Activated T-helper 1 cell treated with anti-CD3 and anti-CD28 coated beads, Interleukin-12 subunit alpha, Interleukin-12 subunit beta, Interleukin-2, Interleukin-4 antibody, amounts not matched to agents 30 ng/mL and 10 ng/mL and 1 ng/mL, durations not matched to agents 14 hours and 24 hours and 36 hours (primary cell): ENCODE measurements at places on chromosomes 7 and 10. TPM values are rescaled to one million over a fixed set of nuclear protein-coding genes. Genes with fewer than 3 reads are reported as not detected.

The ANKRD22 gene
- total RNA-seq, result 0.16 TPM in 1 of 2 replicates, not detected in the other

DNA sequence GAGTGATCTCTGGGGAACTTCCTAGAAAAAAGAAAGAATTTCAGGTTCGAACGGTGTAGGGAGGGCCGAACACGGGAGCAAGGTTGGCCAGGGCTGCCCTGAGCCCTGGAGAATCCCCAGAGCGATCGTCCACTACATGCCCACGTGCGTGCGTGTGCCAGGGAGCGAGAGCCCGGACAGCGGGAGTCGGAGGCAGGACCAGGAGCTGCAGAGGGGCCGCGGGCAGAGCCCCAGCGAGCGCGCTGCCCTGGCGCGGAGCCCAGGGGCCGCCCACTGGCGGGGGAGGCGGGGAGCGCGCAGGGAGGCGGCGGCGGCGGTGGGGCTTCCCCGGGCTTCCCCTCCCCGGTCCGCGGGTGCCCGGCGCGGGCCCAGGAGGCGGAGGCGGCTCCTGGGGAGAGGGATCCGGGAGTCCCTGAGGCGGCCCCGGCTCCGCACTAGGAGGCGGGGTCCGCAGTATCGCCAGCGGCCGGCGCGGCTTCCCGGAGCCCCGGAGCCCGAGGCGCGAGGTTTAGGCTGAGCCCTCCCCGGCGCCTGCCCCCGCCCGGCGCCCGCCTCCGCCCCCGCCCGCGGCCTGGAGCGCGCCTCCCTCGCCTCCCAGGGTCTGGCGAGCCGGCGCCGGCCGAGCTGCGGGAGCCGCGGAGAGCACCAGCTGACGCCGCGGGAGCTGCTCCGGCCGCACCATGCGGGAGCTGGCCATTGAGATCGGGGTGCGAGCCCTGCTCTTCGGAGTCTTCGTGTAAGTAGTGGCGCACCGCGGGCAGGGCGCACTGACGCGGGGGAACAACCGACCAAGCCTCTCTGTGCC lies at the start of gene PLPP4:
Gene PLPP4 (plus strand): TSS at position 602 of the 805 bp plus-strand sequence. CDS start 79 bp downstream, at position 681.
- no peak for DNase-seq

DNA sequence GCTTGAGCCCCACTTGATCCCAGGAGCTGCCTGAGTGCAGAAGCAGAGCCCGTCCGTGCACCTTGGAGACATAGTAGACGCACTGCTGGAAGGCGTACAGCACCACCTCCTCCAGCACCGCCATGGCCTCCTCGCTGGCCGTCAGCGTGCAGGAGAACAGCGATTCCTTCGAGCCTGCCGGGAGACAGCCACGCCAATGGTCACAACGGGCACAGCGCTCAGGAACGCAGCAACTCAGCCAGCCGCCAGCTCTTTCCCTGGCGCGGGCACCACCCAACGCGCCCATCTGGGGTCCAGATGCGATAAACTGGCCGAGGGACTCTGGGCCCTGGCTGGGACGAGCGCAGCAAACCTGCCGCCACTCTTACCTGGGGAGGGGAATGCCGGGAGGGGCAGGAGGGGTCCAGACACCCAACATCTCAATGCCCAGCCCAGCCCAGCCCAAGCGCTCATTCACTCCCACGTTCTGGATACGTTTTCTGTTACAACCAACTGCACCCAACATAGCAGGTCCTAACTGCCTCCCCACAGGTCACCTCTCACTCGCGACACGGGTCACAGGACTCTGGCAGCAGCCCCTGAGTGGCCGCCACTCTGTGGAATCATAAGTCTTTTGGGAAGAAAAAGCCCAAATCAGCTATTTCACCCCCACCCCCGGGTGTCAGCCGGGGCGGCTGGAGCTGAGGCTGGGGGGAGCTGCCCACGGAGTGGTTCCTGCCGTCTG lies 41.9 kb downstream of the AP5Z1 start:
- DNase-seq, result no peak

DNA sequence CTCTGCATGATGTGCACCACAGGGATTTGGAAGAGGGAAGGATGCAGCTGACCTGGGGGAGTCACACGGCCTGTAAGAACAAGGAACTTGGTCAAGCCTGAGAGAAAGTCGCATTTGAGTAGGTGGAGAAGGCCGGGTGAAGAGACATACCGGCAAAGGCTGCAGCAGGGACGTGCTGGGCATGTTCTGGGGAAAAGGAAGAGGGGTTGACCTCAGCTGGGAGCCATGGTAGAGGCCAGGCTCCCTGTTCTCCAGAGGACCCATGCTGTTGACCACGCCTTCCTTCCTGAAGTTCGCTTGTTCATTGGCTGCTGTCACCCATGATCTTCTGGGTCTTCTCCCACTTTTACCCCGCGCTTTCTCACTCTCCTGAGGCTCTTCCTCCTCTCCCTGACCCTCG lies 84.5 kb downstream of the HTR5A start:
- DNase-seq, result no peak

DNA sequence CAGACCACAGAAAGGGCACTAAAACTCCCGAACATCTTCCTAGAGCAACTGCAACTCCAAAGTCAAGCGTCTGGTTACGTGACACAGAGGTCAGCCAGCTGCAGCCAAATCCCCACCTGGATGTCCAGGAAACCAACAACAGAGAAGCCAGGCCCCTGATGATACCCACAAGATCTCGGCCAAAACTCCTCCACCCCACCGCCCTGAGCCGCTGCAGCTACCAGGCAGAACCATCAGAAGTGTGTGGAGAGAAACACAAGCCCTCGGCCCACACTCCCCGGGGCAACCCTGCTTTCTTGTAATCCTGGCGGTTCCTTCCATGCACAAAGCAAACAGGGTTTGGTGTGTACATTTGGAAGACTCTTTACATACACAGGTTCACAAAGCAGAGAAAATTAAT lies 8.7 kb downstream of the CHST15 start:
- DNase-seq, result no peak

The ARMS2 gene
- total RNA-seq, result not detected in 2 replicates

The TMEM130 gene
- total RNA-seq, result 0.29 and 0.42 TPM in 2 replicates

DNA sequence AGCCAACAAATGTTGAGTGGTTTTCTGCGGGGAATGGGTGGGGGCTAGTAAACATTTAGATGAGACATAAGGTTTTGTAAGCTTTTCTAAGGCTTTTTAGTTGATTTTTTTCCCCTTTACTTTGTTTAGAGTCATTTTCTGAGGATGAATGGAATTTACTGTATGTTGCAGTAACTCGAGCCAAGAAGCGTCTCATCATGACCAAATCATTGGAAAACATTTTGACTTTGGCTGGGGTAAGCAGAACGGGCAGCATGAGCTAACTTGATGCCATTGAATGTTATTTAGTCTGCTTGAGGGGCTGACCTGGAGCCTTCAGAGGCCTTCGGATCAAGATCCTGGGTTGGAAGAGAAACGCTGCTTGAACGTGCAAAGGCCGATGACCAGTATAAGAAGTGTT lies 37.3 kb downstream of the FBH1 start:
- no peak for DNase-seq

DNA sequence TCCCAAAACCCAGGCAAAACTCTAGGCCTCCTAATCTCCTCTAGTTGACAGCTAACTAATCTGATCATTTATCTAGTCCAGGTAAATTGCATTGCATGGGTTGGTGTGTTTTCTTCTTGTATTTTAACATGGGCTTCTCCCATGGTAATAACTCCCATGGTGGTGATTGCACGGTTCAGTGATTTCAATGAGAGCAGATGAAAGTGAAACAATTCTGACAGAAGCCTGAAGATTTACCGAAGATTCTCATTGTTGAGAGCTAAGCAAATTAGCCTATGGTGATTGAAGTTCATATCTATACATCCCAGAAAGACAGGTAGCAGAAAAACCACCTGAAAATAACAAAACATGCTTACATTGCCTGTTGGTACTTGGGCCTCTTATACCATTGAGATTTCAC lies 26.6 kb upstream of the LIPN start:
- DNase-seq, result no peak

- no peak for DNase-seq
These were observed 116.2 kb downstream of the HBP1 start for GRCh38 chr7:107284911-107285479.

The IDI2 gene
- not detected in 2 replicates for total RNA-seq

DNA sequence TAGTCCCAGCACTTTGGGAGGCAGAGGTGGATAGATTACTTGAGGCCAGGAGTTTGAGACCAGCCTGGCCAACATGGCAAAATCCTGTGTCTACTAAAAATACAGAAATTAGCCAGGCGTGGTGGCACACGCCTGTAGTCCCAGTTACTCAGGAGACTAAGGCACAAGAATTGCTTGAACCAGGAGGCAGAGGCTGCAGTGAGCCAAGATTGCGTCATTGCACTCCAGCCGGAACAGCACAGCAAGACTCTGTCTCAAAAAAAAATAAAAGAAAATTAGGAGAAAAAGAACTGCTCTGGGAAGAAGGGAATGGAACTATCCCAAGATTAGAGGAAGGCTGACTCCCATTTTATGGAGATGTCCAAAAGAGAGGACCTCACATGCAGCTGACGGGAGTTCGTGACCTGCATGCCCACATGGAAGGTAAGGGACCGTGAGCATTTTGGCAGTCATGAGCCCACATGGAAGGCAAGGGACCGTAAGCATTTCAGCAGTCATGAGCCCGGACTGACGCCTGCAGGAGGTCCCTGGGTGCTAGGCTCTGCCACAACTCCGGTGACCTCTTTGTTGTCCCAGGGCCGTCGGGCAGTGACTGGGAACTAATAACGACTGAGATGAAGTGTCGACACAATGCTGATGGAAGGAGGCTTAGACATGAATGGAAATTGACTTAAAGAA lies 18.6 kb upstream of the GTPBP4 start:
- no peak for DNase-seq

- no peak for DNase-seq
These were observed 144.1 kb downstream of the DLG5 start for GRCh38 chr10:77782328-77783061.

DNA sequence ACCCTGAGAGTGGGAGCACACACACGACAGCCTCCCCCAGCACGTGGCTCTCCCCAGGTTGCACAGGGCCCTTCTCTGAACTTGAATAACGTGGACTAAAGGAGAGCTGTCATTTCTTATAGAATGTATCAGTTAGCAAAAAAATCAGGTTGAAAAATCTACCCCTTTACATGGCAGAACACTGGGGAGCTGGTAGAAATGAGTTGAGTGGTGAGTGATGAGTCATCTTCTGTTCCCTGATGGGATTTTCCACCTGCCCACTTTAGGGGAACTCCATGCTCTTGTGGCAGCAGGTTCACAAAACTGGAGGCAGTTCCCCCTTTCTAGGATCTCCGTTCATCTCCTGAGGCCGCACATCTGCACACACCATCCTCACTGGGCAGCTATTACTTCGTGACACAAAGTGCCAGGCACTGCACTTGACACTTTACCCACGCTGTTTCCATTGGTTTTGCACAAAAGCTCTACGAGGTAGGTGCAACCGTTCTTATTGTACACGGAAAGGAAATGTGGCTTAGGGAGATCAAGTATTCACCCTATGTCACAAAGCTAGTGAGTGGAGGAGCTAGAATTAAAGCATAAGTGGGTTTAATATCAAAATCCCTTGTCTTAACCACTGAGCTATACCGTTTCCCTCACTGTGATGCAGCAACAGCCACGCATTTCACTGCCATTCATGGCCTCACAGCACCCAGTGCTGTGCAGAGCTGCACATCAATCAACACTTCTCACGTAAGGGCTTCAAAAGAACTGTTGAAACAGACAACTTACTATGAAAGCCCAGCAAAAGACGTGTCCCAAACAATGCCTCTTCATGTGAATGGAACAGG lies 80.2 kb downstream of the RNF216 start:
- DNase-seq, result peak; percentile 70

DNA sequence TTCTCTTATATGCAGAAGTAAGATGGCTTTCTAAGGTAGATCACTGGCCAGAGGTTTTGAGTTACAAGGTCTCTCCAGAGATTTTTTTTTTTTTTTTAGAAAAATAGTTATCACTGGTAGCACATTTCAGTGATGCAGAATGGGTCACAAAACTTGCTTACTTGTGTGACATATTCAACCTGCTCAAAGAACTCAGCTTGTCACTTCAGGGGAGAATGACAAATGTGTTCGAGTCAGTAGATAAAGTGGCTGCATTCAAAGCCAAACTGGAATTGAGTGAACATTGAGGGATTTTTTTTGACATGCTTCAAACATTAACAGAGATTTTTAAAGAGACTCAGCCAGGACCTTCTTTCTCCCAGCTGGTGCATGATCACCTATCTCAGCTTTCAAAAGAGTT lies 33.4 kb downstream of the PHTF2 start:
- DNase-seq, result no peak

- DNase-seq, result peak; percentile 27
These were observed 38.7 kb downstream of the CDK6 start for GRCh38 chr7:92797693-92798092.

DNA sequence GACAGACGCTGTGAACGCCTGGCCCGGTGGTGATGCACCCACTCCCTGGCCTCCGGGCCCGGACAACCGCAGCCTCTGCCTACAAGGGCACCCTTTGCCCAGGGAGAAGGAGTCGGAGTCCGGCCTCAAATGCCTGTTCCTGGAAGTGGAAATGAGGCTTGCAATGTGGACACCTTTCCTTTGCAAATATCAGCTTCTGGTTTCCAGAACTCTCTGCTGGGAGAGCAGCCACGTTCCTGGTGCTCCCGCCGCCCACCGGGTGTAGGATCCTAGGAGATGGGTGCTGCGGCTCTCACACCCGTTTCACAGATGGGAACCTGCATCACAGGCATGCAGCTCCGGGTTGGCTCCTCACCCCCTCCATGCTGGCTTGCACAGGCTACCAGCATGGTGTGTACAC lies 2.9 kb downstream of the FOXL3 start:
- no peak for DNase-seq

The LRRD1 gene
- total RNA-seq, result not detected in 2 replicates

- no peak for DNase-seq
These were observed 89.0 kb upstream of the STEAP4 start for GRCh38 chr7:88395715-88396114.

The NT5C3A gene
- total RNA-seq, result 36.2 and 43.9 TPM in 2 replicates

DNA sequence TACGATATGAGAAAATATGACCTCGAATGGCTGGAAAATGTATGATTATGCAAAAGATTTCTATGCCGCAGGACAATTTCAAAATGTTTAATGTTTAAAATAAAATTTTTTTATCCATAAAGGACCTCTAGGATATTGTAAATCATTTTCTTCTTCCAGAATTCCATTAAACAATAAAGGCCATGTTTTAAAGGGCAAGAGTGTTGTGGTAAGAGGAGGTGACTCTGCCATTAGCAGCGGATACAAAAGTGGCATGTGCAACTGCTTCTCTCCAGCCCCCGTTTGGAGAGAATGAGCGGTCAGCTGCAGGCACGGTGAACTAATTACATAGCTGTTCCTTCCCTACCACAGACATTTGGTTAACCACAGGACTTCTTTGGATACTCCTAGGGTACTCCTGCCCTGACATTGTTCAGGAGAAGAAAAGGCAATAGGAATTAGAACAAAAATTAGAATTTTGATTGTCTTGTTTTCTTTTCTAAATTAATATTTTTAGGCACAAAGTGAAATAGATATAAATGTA lies 63.8 kb downstream of the HBP1 start:
- DNase-seq, result no peak

The ADRB1 gene
- total RNA-seq, result not detected in 2 replicates
